Prostate gland (tissue), 2 donors: ENCODE measurements at places on chromosomes 6 and 20. TPM values are rescaled to one million over a fixed set of nuclear protein-coding genes. Genes with fewer than 3 reads are reported as not detected.

The DYNLT2 gene
- 2.2 TPM for total RNA-seq

The UFL1 gene
- total RNA-seq, result 32.5 TPM

The PPP1R3G gene
- 1.5 TPM for total RNA-seq

The SIRPB2 gene
- total RNA-seq, result 3.2 TPM

The CLIC5 gene
- 4.5 TPM for total RNA-seq

The SUMO4 gene
- total RNA-seq, result 2.4 TPM

The FAM184A gene
- 7.6 TPM for total RNA-seq

The NRSN1 gene
- not detected for total RNA-seq

The CCDC170 gene
- 0.32 TPM for total RNA-seq

DNA sequence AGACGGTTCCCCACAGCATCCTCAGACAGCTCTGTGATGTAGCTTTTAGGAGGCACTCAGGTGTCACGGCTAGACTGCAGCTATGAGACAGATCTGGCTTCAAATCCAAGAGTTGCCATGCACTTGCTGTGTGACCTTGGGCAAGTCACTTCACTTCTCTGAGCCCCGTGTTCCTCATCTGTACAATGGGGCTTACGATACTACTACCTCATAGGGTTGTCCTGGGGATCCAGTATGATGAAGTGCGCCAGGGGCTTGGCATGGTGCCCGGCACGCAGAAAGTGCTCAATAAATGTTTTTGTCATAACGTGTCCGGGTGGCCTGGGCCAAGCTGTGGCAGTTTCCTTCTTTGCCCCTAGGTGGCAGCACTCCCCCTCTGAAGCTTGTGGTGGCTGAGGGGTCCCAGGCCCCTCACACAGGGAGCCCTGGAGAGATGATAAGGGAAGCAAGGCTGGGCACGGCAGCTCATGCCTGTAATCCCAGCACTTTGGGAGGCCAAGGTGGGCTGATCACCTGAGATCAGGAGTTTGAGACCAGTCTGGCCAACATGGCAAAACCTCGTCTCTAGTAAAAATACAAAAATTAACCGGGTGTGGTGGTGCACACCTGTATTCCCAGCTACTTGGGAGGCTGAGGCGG is 19.1 kb upstream of the CHMP4B start:
- H3K27me3 ChIP-seq, result no peaks in the 10 kb centered on the region
- H3K4me1 ChIP-seq, result peaks cover 5% of the 10 kb centered on the region
- H3K4me3 ChIP-seq, result no peak overlapping the region
- DNase-seq, result no peak

DNA sequence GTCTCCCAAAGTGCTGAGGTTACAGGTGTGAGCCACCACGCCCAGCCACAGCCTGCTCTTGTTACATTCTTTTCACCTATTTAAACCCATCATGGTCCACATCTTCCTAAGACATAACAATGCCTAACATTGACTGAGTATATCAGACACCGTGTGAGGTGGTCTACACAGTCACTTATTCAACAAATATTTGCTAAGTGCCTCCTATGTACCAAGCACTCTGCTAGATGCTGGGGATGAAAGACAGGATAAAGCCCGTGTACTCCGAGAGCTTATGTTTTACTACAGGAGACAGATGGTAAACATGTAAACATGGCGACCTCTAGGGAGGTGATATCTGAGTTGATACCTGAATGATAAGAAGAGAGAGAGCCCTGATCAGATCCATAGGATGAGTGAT is 12.7 kb downstream of the BCL2L1 start:
- no peak overlapping the region for H3K4me3 ChIP-seq
- no peaks in the 10 kb centered on the region for H3K27me3 ChIP-seq
- H3K4me1 ChIP-seq, result peaks cover 34% of the 10 kb centered on the region
- no peaks in the 10 kb centered on the region for H3K36me3 ChIP-seq
- DNase-seq, result no peak

DNA sequence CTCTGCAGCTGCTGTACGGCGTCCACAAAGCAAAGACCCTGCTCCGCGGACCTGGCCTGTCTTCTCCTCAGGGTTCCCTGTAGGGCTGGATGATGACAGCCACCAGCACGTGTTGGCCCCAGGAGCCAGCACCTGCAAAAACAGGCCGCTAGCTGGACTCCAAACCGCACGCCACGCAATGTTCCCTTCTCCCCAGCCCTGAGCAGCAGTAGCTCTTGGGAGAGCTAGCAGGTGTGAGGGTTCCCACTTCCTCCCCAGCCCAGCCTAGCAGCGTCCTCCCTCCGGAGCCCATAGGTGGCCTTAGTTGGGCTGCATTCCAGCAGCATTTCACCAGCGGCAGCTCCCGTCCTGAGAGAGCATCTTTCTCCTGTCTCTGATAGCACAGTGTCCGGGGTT is 42.3 kb downstream of the DACT2 start:
- no peaks in the 10 kb centered on the region for H3K27me3 ChIP-seq
- no peaks in the 10 kb centered on the region for H3K4me1 ChIP-seq
- DNase-seq, result no peak
- no peak overlapping the region for H3K27ac ChIP-seq
- H3K4me3 ChIP-seq, result no peak overlapping the region

DNA sequence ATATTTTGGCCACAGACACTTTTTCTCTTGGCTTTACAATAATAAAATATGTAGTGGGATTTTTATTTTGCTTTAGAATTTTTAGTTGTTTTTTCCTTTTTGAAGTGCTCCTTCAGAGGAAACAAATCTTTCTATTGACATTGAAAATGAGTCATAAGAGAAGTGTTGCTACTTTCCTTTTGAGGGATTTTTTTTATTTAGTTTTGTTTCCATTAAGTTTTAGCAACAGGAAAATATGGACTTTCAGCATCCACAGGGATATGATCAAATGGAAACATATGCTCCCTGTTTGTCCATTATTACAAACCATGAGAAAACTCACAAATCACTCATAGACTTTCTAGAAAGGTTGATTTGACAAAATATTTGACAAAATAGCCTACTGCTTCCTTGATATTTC is 65.3 kb upstream of the BMP2 start:
- H3K4me3 ChIP-seq, result no peak overlapping the region
- no peak for DNase-seq

DNA sequence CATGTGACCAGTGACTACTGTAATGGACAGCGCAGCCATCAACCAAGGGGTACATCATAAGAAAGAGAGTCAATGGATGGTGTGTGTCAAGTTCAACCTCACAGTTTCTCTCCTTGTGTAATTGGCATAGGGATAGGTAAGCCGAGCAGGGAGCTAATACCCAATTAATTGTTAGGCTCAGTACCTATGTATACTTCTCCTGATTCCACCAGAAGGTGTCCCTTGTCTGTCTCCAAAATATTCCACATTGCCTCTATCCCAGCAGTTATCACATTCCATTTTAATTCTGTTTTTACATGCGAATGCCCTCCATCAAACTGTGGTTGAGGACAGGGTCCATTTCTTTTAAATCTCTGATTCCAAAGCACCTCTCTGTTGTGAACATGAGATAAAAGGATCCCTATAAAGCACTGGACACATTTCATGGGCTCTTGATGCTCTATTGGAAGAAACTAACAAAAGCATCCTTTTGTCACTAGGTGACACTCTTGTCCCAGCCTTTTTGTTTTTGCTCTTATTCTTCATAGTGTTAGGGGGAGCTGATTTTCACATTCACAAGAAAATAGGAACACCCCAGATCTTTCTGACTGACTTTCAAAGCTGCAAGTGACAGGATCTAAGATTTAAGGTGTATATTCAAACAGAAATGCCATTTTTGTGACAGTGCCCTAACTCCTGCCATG is 38.9 kb downstream of the FBXO9 start:
- no peaks in the 10 kb centered on the region for H3K4me1 ChIP-seq
- peaks cover 10% of the 10 kb centered on the region for H3K36me3 ChIP-seq
- H3K27ac ChIP-seq, result no peak overlapping the region
- no peak overlapping the region for H3K4me3 ChIP-seq
- H3K27me3 ChIP-seq, result no peaks in the 10 kb centered on the region

- DNase-seq, result peak; percentile 53
- peak overlapping the region; percentile 50 for H3K27ac ChIP-seq
- H3K4me3 ChIP-seq, result no peak overlapping the region
- H3K27me3 ChIP-seq, result no peaks in the 10 kb centered on the region
- H3K4me1 ChIP-seq, result peaks cover 30% of the 10 kb centered on the region
Measured at GRCh38 chr6:111658462-111659154, 52.9 kb upstream of the TRAF3IP2 start.

GRCh38 chr20:62816031-62816883 is 593 bp upstream of the COL9A3 start:
- H3K4me1 ChIP-seq, result peaks cover 6% of the 10 kb centered on the region
- H3K36me3 ChIP-seq, result peaks cover 8% of the 10 kb centered on the region
- peaks cover 12% of the 10 kb centered on the region for H3K27me3 ChIP-seq
- H3K4me3 ChIP-seq, result peak overlapping the region; percentile 17

GRCh38 chr20:11880680-11881079 is 37.0 kb upstream of the BTBD3 start:
- H3K4me1 ChIP-seq, result no peaks in the 10 kb centered on the region
- H3K36me3 ChIP-seq, result no peaks in the 10 kb centered on the region
- no peak for DNase-seq
- H3K27me3 ChIP-seq, result no peaks in the 10 kb centered on the region
- no peak overlapping the region for H3K27ac ChIP-seq
